NCI-H526 (cell line): ENCODE measurements at places on chromosomes 7 and 10.

GRCh38 chr7:50455658-50456057 is 5.5 kb upstream of the FIGNL1 start:
- no peak for DNase-seq

DNA sequence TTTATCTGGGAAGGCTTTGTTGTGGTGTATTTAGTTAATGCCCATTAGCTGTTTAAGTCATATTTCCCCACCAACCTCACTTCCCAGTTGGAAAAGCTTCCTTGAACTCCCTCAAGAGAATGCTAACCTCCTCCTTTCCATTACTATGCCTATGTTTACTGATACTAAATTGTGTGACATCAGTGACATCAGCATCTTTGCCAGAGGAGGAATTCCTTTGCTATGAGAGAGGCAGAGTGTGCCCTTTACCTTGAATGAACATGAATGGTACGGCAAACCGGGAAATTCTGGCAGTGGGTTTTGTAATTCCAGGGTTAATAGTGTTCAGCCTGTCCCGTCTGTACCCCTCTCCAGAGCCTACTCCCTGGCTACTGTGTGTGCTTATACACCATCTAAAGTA is 22.1 kb upstream of the GLCCI1 start:
- no peak for DNase-seq

GRCh38 chr7:98199131-98199530 is 12.1 kb upstream of the BHLHA15 start:
- DNase-seq = no peak

DNA sequence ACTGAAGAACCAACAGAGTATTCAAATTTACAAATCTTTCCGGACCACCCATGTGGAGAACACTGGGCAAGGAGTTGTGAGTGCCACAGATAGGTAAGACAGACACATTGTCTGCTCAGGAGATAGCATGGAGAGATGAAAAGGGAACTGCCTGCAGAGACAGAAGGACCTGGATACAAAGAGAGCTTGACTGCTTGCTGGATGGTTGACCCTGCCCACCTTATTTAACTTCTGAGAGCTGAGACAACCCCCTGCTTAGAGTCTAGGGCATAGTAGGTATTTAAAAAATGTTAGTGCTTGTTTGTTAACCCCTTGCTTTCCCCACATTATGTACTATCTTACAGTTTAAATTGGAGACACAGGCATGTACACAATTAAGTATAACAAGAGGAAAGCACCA is 314.1 kb downstream of the THSD7A start:
- no peak for DNase-seq
